ENCODE measurements at places on chromosomes 5 and 9.

GRCh38 chr9:134295101-134295745 is 31.0 kb upstream of the RXRA start:
- no peak for DNase-seq

DNA sequence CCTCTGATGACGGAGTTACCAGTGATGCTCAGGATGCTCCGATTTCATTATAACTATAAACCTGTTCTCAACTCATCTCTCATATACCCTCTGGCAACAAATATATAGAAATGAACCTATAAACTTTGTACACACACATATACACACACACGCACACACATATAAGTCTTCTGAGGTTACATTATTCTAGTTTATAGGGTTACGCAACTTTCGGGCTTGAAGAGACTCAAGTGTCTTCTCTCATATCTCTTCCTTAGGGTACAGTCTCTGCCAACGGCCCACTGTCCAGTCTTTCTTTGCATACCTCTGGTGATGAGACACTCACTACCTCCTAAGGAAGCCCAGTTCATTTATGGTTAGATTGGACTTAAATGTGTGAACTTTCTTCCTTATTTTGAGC is 69.4 kb upstream of the TBC1D2 start:
- no peak for DNase-seq

- DNase-seq: no peak
These were observed 146.2 kb upstream of the PHYKPL start for GRCh38 chr5:178378527-178379484.

DNA sequence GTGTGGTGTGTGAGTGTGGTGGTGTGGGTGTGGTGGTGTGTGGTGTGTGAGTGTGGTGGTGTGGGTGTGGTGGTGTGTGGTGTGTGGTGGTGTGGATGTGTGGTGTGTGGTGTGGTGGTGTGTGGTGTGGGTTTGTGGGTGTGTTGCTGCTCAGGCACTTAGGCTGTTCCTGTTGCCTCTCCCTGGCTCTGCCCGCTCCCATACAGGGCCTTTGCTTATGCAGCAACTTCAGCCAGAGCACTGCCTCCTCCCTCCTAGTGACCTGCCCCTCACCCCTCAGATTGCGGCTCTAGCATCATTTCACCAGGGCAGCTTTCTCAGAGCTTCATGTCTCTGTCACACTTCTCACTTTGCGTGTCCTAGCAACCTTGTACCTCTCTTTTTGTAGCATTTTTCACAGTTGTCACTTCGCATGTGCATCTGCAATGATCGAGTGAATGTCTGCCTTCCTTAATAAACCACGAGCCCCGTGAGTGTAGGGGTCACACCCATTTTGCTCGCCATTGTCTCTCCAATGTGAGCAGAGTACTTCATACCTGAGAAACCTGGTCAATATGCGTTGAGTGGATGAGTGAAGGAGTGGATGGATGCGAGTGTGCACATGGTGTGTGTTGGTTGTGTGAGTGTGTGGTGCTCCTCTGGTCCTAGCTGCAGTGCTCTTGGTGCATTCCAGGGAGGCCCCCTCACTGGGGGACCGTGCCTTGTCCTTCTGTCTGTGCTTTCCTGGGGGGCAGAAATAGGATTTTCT is 167.9 kb upstream of the PANK3 start:
- DNase-seq: peak; percentile 9

DNA sequence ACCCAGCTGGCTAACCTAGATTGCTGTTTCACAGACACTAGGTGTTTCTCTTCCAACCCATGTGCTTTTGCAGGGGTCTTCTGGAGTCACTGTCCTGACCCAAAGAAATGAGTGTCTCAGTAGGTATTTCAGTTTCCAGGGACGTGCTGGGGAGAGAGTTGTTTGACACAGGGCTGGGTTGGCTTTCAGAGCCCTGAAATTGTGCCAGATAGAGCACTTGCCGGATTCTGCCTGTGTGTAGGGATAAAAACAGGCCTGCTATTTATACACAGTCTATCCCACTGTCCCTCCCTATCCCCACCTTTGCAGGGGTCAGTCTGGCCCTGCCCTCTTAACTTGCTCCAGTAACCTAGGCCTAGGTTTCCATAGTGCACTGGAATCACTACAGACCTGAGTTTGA is 957 bp upstream of the HBEGF start:
- no peak for DNase-seq

DNA sequence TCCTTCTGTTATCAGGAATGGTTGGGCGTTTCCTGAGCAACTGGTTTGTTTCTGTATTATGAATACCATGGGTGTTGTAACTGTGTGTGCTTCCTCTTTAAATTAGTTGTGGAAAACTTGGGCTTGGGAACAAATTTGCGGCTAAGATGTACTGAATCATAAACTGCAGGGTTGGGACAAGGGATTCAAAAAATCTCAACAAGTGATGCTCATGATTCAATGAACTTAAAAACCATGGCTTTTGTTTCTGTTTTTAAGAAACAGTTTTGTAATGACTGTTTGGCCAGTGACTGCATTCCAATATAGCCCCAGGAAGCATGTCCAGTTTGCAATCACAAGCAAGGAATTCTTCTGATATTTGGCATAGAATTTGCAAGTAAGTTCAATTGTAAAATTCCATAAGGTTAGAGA is 657.5 kb upstream of the WWC1 start:
- no peak for DNase-seq

DNA sequence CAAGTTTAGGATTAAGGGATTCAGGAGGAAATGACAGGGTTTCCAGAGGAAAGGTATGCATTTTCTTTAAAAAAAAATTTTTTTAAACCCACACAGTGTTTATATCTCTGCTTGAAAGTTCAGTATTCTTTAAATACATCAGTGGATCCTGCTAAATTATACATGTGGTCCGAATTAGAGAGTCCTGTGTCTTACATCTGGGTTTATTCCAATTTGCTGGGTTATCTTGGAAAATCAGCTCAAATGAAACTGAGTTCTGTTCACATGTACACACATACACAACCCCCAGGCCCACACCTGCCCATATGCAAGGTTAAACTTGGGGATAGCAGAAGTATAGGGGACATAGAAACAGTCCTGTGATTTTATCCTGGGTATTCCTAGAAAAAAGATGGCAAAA is 493.7 kb downstream of the ZNF608 start:
- DNase-seq: no peak

DNA sequence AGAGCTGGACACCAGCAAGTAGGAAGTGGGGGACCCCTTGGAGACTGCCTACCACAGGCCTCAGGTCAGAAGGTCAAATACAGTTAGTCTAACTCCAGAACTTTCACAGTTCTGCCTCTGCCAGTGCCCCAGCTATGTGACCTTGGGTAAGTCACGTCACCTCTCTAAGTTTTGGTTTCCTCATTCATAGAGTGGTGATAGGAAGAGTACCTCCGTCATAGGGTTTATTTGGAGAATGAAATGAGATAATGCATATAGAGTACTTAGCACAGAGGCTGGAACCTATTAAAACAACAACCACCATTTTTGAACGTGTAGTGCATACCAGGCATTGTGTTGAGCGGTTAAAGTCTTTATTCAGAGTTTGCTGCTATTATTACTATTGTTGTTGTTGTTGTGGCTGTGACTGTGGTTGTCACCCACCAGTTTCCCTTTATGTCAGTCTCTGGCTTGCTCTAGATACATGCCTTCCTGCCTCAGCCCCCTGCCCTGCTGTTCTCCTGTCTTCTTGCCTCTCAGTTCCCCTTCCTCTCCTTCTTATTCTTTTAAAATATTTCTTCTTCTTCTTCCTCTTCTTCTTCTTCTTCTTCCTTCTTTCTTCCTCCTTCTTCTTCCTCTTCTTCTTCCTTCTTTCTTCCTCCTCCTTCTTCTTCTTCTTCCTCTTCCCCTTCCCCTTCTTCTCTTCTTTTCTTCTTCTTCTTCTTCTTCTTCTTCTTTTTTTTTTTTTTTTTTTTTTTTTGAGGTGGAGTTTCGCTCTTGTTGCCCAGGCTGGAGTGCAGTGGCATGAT is 67.8 kb downstream of the RALGPS1 start:
- no peak for DNase-seq

GRCh38 chr5:34918025-34918424 is 2.5 kb downstream of the BRIX1 start:
- DNase-seq: no peak

DNA sequence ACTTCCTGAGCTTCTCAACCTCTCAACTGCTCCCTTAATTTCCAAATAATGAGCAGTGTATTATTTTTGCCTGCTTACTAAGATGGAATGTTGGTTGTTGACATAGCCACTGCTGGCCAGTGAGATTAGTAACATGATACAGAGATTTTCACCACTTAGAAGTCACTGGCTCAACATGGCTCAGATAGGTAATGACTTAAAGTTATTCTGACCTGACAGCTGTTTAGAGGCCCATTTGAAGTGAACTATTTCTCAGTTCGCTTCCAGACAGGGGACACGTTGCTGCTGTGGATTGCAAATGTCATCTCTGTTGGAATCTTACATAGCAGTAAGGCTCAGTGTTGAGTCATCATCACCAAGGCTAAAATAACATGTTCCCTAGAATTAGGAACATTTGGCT is 490.2 kb downstream of the TLE4 start:
- no peak for DNase-seq

GRCh38 chr5:173246511-173246910 is 11.5 kb upstream of the NKX2-5 start:
- DNase-seq: no peak

- no peak for DNase-seq
These were observed 54.0 kb downstream of the SHOC1 start for GRCh38 chr9:111740739-111741138.

- no peak for DNase-seq
These were observed 383.3 kb upstream of the ZNF462 start for GRCh38 chr9:106479679-106480078.

DNA sequence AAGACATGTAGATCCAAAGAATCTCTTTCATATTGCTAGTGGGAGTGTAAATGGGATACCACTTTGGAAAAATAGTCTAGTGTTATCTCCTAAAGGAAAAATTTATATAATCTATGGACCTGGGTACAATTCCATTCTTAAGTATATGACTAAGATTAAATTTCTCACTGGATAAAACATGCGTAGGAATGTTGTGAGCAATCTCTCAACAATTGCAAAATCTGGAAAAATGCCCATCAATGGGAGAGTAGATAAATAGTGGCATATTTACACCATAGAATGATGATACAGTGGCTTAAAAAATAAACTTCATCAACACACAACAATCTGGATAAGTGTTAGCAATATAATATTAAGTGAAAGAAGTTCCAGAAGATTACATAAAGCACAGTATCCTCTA is 469.5 kb downstream of the MAN2A1 start:
- DNase-seq: no peak

- DNase-seq: no peak
These were observed 259.0 kb downstream of the SGCD start for GRCh38 chr5:156585999-156586398.

- DNase-seq: no peak
These were observed 26.5 kb upstream of the ADRB2 start for GRCh38 chr5:148799737-148800527.

- no peak for DNase-seq
These were observed 27.2 kb downstream of the MAML1 start for GRCh38 chr5:179759581-179760551.

DNA sequence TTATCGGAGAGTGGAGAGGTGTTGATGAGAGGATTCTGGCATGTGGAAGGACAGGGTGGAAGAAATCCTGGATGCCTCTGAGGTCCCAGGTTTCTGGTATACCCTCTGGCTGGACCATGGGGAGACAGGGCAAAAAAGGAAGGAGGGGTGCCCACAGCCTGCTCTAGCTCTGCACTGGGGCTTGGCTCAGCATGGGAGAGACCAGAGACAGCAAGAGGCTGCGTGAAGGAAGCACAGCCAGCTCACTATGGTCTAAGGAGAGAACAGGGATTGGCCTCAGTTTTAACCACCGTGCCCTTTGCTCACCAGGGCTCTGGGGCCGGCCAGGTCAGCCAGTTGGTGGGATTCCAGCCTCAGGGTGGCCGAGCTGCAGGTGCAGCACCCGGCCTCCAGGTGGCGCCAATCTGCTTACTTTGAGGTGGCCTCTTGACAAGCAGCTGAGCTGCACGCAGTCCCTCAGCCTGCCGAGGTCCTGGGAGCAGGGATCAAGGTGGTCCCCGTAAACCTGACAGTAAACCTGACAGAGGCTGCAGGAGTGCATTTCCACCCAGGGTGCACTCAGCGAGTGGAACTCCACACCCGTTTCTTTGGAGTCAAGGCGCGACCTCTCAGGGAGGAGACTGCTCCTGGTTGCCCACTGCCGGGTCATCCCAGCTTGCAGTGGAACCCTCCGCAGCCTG is 25.0 kb upstream of the SPTLC1 start:
- DNase-seq: peak; percentile 78

GRCh38 chr5:149240354-149240998 is 31.2 kb upstream of the AFAP1L1 start:
- DNase-seq: no peak

- DNase-seq: no peak
These were observed 7.6 kb upstream of the RIC1 start for GRCh38 chr9:5621327-5621726.

GRCh38 chr5:109630093-109630492 is 59.6 kb upstream of the MAN2A1 start:
- no peak for DNase-seq

DNA sequence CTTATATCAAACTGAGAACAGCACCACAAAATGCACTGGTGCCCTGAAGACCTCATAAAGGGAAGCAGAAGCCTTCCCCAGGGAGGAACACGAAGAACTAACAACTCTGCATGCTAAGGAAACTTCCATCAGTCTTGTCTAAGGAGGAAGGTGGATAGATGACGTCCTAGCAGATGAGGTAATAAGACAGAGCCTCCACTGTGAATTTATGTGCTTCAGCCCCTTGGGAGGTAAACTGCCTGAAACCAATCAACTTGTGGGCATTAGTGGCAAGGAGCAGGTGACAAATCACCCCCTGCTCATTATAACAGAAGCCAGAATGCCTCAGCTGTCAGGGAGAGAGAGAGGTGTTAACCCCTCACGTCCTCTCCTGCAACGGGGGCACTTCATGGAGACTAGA is 48.9 kb upstream of the SPIN1 start:
- DNase-seq: peak; percentile 45

DNA sequence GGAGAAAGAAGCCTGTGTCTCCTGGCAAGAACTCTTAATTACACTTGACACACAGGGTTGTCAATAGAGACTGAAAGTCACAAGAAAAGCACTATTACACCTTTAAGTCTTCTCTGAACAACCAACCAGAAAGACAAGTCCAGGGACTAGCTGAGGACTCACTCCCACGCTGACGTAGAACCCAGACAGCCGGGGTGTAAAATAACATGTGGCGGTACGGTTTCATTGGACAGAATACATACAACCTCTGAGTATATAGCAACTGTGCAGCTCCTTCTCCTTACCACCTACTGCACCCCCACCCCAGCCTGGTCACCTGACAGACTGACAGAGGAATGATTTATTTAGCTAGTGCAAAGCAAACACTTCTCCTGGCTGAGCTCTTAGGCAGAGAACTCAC is 103.4 kb upstream of the RASEF start:
- DNase-seq: no peak

DNA sequence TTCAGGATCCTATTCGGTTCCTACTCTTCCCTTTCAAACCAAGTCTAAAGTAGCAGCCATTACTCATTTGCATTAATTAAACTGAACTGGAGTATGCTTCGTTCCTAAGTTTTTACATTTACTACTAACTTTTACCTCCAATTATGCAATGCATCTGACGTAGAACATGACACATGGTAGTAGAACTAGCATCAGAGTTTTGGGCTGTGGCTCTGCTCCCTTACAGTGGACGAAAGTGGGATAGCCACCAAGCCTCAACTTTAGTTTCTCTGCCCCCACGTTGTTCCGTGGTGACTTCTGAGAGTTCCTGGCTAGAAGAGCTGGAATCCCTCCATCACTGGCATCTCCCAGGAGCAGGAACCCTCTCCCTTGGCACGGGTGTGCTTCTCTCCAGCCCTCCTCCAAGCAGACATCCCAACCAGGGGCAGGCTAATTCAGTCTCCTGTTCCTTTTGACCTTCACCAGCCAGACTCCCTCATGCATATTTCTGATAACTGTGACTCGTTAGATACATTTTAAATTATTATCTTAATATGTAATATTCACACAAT is 2.9 kb downstream of the IFNE start:
- no peak for DNase-seq
